Cerebellar nuclear complex (tissue), 1 donor: ENCODE measurements at places on chromosomes 6 and 20.

- no peak for DNase-seq
Observed at GRCh38 chr6:55023230-55023629, 151.1 kb upstream of the HCRTR2 start.

GRCh38 chr6:70131528-70131927 lies 171.4 kb downstream of the COL9A1 start:
- no peak for DNase-seq

DNA sequence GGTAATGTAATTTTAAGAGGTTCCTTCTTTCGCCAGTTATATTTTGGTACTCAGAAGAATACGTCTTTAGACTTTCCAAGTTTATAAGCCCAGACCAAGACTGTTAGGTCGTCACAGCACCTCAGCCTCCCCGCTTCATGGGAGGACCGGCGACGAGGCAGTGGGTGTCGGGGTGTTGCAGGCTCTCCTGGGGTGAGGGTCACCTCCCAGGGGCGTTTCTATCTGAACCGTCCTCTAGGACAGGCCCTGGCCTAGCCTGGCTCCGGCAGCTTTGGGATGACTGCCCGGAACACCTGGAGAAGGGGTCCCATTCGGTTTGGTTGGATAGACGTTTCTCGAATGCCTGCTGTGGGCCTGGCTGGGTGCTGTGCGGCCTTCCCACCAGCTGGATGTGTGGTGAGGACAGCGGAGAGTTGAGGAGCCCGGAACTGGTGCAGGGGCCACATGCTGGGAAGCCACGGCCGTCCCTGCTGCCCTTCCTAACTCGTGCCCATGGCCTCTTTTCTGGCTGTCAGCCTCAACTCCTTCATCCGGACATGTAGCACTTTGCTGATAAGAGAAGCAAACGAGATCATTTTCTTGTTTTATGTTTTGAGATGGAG lies 1.1 kb downstream of the OSBPL2 start:
- no peak for DNase-seq

DNA sequence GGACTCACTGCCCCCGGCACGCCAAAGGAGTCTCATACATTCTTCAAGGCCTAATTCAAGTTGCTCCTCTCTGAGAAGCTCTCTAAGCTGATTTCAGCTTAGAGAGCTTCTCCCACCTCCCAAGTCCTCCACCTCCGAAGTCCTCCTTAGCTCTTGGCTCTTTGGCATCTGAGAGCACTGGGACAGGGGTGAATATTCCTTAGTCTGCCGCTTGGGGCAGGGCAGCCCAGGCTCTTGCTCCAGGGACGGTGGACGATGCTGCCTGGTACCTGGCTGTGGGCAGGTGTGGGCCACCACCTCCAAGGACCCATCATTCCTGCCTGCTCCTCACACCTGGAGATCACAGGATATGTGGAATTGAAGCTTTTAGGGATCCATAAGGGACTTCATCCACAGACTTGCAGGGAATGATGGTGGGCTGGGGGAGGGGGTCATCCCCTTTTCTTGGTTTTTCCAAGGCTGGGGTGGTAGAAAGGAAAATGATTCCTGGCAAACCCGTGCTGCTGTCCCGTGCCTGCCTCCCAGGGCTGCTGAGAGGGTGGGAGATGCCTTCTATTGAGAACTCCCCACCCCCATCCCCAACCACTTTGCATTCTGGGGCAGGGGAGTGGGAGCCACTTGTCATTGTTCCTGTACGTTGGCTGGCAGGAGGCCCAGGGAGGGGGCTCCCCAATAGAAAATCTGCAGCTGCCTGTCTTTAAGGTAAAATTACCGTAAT lies 57.4 kb downstream of the ARHGAP40 start:
- DNase-seq: no peak

DNA sequence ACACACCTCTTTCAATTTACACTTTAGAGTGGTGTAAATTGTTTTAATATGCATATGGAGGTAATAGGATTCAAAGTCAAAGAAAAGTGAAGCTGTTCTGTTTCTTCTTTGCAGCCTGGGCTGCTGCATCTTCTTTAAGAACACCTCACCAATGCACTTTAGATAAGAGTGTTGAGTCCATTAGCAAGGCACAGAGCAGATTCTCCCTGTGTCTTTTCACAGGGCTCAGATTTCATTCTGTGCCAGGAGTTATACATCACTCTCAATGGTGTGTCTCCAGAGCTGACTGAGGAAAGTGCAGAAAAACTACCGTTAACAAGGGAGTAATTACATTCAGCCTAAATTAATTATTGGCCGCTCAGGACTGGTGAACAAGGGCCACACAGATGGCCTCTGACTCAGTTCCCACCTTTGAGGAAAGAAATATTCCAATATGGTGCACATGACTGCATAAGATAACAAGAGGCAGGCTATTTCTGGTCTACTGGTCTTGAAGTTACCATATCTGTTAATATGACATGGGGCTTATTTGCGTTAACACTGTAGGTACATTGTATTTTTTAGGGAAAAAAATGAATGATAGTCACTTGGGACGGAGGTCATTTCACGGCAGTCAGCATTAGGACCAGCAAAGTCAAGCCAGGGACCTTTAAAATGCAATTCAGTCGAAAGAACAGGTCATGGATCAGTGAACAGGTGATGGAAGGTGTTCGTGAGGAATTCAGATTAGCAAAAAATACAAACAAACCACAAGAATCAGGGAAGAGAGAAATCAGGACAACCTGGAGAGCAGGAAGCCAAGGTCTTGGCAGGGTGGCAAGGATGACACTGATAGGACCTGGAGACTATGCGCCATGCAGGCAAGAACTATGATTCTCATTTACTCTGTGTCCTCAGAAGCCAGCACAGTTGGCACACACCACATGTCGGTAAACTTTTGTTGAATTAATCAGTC lies 203.7 kb downstream of the TBX18 start:
- no peak for DNase-seq

DNA sequence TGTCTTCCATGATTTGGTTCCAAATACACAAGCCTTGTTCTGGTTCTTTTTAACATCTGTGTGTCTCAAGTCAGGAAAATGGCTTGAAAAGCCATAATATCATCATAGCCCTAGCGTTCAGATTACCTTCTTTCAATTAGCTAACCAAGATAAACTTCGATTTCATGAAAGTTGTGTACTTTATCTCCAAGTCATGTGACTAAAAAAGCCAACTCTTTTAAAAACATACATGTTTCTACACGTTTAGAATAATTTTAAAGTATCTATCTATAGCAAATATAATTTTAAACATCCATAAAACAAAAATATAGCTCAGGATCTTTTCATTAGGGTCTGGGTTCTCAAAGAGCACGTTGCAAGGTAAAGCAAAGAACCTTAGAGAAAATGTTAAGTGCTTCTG lies 261.1 kb downstream of the PRL start:
- DNase-seq: no peak

DNA sequence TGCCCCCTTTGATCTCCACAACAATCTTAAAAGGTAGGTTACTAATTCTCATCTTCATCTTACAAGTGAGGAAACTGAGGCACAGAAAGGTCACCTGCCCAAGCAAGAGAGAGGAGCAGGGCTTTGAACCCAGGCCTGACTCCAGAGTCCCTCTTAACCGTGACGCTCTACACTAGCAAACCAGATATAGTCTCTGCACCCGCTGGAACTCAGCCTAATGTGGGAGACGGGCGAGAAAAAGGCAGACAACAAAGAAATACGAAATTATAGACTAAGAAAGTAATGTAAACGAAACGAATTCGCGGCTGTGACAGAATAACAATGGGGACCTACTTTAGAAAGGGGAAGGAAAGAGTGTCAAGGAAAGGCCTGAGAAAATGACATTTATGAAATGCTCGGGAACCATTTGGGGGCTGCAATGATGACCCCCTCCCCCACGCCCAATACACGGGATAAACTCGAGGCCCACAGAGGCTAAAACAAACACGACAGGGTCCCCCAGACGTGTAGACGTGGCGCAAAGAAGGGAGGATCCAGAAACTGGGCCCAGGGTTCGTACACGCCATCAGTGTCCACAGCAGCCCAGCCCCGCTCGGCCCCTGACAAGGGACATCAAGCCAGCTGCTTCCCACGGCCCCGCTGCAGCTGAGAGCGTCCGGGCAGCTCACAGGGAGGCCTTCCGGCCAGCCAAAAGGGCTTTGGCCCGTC lies 637 bp downstream of the TRPC4AP start:
- DNase-seq: no peak

- DNase-seq: no peak
Observed at GRCh38 chr6:106973018-106973835, 1.3 kb downstream of the CD24 start.

DNA sequence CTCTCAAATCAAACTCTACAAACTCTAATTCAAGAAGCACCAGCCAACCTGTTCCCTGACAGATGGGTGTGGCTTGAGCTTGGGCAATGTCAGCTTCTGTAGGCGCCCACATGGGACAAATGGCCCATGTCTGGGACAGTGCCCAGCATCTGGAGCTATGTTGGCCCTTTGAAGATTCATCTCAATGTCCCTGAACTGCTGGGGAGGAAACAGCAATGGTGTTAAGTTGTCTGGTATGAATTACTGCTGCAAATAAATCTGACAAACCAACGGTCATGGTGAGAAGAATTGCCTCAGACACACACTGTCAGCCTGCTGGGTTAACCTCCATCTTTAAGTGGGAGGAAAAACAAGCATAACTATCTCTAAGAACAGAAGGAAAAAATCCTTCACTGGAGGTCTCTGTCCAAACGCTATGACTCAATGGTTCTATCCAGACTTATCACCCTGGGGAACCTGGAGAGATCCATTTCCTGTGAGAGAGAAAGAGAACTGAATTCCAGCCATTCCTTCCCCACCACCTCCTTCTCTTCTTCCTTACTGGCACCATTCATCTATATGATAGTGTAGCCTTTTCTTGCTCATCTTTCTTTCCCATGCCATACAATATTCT lies 274.9 kb downstream of the CDH26 start:
- no peak for DNase-seq

DNA sequence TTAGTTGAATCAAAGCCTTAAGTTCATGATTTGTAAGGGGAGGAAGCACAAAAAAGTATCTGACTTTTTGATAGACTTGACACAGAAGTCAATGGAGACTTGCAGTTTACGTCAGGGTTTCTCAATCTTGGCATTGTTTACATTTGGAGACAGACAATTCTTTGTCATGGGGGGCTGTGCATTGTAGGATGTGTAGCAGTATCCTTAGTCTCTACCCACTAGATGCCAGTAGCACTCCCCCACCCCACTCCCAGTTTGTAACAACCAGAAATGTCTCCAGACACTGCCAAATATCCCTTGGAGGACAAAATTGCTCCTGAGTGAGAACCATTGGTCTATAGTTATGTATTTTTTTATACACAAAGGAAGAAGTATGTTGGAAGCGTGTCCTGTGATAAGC lies 434.1 kb downstream of the RFPL4B start:
- no peak for DNase-seq

DNA sequence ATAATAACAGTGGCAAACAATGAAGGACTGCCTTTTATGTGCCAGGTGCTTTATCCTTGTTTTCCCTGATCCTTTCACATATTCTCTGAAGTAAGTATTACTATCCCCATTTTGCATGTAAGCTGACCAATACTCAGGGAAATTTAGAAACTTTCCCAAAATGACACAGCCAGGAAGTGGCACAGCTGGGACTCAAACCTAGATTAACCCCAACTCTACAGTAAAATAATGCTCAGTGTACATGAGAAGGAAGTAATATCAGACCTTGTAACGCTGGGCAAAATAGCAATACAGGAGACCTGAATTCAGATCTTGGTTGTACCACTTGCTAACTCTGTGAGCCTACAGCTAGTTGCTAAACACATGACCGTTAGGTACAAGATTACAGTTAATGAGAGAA lies 26.8 kb upstream of the NRSN1 start:
- DNase-seq: no peak

GRCh38 chr20:4470375-4470774 lies 251.3 kb upstream of the PRND start:
- no peak for DNase-seq

- no peak for DNase-seq
Observed at GRCh38 chr20:46411637-46412036, 5.2 kb upstream of the ELMO2 start.

DNA sequence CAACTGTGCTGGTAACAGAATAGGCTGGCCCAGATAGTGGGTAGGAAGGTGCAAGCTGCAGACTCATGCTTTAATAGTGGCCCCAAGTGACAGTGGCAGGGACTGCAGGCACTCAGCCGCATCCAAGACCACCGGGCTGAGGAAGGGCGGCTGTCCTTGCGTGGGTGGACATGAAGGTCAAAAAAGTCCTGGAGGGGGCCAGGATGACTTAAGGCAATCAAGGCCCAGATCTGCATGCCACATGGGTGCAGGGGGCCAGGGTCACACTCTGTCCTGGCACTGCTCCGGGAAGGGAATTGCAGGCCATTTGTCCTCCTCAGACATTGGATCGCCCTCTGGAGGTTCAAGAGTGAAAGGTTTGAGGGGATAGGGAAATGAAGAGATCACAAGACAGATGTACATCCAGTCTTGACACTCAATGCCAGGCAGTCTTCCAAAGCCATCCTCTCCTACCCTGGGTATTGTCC lies 10.4 kb upstream of the VNN2 start:
- no peak for DNase-seq

GRCh38 chr20:60254901-60255411 lies 296.7 kb downstream of the CDH26 start:
- DNase-seq: no peak

DNA sequence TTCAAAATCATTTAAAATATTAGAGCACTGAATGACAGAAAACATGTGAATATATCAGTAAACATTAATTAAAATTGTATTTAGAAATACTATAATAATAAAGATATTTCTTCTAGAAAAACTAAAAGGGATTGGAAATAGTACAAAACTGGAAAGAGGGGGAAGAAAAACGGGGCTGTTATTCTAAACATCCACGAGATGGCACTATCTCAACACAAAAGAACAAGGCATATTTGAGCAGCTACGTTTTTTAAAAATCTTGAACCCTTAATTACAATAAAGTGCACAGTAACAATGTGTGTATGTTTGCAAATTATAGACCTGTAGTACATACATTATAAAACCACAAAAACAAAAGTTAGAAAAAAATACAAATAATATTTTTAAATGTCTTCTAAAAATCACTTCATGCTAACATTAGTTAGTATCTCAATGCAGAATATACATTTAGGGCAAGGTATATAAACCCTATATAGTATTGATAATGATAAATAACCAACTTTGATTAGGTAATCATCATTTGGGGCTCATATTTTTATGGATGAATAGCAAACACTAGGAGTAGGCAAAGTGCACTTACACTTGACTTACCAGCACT lies 42.5 kb upstream of the PNISR start:
- no peak for DNase-seq

DNA sequence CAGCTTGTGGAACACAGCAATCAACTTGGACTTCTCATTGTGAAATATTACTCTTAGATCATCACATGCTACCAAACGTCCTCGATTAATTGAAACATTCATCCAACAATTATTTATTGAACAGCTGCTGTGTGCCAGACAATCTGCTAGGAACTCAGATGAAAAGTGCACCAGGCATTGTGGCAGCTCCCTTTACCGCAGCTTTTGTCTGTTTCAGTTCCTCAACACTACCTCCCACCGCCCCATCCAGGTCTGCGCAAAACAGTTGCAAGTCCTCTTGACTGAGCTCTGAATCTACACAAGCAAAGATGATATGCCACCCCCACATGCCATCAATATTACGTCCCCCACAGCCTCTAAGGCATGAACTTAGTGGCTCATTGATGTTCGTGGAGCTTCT lies 1094.4 kb upstream of the MAP3K7 start:
- no peak for DNase-seq

GRCh38 chr6:2232445-2232844 lies 13.0 kb downstream of the GMDS start:
- DNase-seq: no peak

- DNase-seq: no peak
Observed at GRCh38 chr6:1580109-1580508, 29.6 kb upstream of the FOXC1 start.
